ENCODE measurements at places on chromosomes 6 and 20.

GRCh38 chr6:49509342-49509741 is 9.6 kb downstream of the GLYATL3 start:
- no peak for DNase-seq

- no peak for DNase-seq
Measured at GRCh38 chr6:125077453-125077852, 76.1 kb upstream of the TPD52L1 start.

- DNase-seq = no peak
Measured at GRCh38 chr20:44471481-44471882, 4.2 kb upstream of the TTPAL start.

DNA sequence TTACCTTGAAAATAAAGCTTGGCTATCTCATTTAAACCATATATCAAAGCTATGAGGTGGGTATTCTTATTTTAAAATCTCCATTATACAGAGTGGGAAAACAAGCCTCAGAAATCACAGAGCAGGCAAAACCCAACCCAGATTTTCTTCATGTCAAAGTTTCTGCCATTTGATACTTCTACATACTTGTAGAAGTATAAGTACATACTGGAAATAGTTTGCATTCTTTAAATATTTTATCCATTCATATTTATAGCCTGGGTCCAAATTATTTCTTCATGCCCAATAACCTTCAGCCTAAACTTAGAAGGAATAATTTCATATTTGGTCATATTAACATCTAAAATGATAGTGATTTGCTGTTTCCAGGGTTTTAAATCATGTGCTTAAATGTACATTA is 61.8 kb downstream of the MLIP start:
- DNase-seq = no peak

DNA sequence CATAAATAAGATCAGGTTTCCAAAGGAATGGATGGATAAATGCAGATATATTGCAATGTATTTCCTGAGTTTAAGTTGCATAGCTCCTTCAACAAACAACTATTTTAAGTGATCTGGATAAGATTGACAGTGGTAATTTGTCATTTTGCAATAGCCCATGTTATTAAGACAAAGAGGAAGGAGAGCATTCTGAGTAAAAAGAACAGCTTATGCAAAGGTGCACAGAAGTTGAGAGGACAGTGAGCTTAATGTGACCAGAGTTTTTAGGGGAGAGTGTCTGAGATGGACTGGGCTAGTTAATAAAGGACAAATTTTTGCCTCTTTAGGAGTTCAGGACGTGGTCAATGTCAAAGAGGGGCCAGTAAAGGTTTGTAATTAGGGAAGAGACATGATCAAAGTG is 48.8 kb upstream of the FBXO30 start:
- DNase-seq = no peak

GRCh38 chr20:58665606-58666005 is 14.5 kb downstream of the STX16 start:
- DNase-seq = no peak

DNA sequence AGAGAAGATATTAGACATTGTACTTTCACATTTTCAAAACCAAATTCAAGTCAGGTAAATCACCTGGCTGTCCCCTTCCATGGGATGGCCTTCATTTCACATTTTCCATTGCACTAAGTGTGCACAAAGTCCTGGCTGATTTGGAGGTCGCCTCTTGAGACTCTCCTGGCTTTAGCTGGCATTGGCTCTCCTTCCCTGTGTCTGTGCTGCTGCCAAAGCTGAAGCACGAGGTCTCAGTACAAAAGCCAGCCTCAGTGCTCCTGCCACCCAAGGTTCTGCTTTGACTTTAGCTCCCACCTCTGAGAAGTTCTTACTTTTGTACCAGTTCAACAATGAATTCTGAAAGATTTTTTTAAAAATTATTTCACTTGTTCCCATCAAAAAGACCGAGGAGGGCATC is 289.2 kb upstream of the CNR1 start:
- DNase-seq = no peak

DNA sequence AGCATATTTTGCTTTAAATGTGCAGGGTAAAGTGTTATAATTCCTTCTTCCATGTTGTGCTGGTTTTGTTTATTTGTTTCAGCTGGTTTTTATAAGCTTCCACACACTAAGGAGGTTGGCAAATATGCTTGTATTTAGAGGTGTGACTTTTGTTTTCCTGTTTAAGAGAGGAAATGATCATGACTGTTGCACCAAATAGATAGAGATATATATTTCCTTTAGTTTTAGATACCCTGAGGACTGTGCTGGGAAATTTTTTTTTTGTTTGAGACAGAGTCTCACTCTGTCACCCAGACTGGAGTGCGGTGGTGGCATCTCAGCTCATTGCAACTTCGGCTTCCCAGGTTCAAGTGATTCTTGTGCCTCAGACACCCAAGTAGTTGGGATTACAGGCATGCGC is 5.8 kb downstream of the TBPL1 start:
- no peak for DNase-seq

DNA sequence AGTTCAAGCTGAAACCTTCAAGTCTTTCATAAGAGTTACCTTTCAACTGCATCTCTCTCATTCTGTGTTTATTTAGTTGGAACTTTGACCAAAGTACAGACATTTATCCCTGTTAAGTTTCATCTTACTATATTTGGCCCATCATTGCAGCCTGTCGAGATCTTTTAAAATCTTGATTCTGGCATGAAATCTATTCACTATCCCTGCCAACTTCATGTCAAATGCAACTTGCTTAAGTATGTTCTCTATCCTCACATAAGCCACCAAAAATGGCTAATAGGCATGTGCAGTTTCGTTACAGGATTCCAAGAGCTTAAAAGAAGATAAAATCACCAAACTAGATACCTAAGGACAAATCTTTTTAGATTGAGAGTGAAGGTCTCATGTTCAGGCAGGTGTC is 117.5 kb upstream of the KCNQ5 start:
- DNase-seq = no peak

GRCh38 chr20:10171864-10172751 is 46.5 kb upstream of the SNAP25 start:
- peak; percentile 9 for DNase-seq

DNA sequence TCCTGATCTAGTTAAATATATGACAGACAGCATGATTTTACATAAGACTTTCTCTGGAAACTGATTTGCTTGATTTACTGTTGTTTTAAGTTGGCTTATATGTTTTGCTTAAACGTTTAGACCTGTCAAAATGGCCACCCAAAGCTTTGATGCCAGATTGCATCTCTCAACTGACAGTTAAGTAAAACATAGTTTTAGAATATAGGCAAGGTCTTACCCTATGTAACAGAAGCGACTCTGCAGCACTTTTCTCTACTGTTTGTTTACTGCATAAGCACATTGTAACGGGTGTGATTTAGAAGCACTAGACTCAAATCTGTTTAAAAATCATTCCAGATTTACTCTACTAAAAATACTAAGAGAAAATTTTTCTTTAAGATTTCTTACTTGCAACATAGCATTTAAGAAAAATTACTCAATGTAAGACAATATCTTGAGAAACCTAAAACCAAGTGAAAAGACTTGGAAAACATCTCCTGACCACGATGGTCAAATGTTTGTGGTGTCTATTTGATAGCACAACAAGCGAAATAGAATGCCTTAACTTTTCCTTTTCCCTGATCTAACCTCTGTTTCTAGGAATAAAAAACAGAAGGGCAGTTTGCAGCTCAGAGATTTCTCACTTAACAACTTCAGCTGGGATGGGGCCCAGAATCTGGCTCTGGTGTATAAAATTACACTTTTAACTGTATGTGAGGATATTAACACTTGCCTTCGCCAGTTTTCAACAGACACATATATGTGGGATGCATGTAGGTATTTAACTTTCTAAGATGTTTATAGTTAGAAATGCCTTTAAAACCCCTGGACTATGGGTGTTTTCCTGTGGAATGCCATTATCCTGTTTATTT is 47.4 kb downstream of the AIG1 start:
- DNase-seq = no peak

GRCh38 chr6:12277386-12277785 is 12.8 kb upstream of the EDN1 start:
- DNase-seq = no peak

- DNase-seq = no peak
Measured at GRCh38 chr6:17999425-17999824, 12.0 kb upstream of the KIF13A start.

GRCh38 chr6:80250391-80250997 is 144.0 kb downstream of the BCKDHB start:
- DNase-seq = no peak

DNA sequence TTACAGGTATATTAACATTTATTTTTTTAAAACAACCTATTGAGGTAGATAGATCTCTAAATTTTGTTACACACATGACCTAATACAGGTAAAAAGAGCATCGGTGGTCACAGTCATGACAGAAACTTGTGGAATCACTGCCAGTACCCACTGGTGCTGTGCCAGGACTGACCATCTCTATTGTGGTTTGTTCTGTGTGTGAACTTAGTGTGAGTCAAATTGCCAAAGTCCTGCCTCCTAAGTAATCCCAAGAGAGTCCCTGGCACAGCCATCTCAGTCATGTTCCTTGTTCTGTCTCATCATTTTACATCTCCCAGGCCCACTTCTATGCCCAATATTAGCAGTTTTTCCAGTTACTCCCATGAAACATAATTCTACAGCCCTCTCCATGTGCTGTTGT is 21.4 kb downstream of the GSTA2 start:
- DNase-seq = no peak

GRCh38 chr6:163381118-163381756 is 33.3 kb upstream of the QKI start:
- no peak for DNase-seq

GRCh38 chr6:79001415-79001814 is 76.6 kb downstream of the PHIP start:
- no peak for DNase-seq

DNA sequence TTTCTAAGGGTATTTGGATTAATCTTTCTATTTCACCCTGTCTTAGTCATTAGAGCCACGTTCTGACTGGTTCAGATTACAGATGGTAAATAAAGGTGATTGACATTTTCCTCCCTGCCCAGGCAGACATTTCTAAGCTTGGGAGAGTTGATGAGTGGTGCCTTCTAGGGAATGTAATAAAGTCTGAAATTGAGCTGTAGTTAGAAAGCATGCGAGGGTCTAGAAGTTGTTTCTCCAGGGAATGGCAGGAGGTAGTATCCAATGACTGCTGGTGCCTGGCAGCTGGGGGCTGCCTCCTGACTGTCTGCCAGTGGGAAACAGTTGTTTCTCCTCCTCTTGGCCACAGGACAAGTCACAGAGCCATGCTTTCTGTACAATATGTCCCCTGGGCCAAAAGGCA is 14.6 kb downstream of the EDN3 start:
- DNase-seq = no peak

DNA sequence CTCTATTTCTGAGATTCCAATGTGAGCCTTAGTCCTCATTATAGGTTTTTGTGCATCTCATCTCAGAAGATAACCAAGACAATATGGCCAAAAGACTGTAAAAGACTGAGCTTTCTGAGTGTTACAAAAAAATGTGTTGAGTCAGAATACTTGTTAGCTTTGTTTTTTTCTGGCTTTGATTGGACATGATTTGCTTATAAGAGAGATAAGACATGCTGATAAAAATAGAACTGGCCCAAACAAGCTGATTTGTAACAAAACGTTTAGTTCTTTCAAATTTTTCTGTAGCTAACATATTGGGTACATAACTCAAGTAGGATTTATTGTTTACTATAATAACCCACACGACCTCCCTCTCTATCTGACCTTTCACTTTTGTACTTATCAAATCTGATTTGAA is 32.9 kb downstream of the FILIP1 start:
- no peak for DNase-seq

DNA sequence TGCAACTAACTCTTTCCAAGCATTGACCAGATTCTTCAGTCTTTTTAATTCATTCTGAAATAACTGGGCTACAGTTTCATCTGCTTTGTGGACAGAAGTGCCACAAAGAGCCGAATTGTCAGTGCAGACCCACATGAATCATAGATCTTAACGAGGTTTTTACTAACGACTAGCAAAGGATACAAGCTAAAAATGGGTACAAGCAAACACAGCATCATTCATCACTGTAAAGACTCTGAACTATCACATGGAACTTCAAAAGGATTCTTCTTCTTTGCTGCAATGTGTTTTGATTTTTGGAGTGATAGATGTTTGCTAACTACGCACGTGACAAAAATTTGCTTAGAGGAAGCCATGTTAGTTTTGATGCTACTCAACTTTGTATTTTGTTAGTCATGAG is 227.1 kb downstream of the ESR1 start:
- DNase-seq = no peak

GRCh38 chr20:32980131-32980941 is 23.9 kb downstream of the SUN5 start:
- no peak for DNase-seq

GRCh38 chr6:27452496-27452897 is 20.4 kb downstream of the ZNF184 start:
- DNase-seq = no peak

DNA sequence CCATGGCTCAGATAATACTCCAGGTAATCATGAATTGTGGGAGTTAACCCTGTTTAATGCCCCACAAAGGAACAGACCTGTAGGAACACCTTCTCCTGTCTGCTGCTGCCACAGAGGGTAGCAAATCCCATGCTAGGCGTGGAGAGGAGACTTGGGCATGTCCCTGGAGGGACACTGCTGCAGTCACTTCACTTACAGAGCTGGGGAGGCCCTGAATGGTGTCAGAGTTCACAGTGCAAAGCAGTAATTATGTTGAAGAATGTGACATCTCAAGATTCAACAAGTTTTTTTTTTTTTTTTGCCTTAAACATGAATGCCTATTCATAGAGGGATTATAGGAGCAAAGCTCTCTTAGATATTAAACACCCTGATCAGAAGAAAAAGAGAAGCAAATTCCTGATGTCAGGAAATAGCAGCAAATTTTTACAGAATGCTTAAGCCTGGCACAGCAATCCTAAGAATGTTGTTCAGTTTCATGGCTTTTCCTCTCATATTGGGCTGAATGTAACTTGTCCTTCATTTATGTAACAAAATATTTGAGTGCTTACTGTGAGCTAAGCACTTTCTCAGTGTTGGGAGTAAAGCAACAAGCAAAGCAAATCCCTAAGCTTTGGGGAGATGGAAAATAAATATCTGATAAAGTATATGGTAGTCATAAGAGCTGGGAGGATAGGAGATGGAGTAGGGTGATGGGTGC is 45.0 kb downstream of the CARMIL1 start:
- DNase-seq = no peak

DNA sequence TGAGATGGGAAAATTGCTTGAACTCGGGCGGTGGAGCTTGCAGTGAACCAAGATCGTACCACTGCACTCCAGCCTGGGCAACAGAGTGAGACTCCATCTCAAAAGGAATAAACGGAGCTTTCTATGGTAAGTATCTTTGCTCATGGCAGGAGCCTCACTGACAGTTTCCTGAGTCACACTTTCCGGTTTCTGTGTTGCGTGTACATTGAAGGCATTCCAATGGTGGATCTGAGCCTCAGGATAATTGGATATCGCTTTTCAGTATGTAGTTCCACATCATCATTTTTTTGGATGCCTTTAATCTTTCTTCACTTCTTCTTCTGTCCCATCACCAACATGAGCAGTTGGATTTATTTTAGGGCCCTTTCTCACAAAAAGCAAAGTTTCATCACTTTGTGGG is 28.6 kb upstream of the GTSF1L start:
- no peak for DNase-seq

- DNase-seq = no peak
Measured at GRCh38 chr20:63956664-63957003, 418 bp upstream of the UCKL1 start.
